MM.1S (cell line): ENCODE measurements at places on chromosomes 16 and 17.

DNA sequence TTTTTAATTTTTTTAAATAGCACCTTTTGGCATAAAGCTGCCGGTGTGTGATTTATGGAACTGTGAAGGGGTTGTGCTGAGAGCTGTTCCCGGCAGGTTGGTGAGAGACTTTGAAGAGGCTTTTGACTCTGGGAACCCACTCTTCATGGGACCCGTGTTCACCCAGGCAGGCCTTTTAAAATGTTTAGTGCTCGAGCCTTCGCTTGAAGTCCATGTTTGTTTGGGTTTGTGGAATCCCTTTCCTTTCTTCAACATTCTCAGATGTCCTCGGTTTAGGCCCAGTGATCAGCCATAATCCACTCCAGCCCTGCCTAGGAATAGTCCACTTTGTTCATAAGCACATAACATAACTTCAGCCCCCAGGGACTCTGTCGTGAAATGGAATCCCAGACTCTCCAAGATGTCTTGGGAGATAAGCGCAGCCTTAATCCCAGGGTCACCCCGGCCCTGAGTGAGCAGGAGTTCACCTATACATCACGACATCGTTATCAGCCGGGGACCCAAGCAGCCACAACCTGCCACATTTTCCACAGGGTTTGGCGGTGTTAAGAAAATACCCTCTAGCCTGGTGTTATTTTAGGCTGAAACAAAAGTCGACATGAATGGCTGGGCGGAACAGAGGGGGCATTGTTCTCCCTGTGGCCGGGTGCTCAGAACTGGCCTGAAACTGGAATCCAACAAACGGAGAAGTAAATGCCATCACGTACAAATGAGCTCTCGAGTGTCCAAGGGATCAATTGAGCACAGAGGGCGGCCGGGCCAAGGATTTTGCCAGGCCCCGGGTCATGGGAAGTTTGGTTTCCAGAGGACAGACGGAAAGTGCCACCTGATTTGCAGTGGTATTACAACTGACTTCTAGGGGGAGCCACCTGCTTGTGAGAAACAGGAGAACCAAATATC, 145.7 kb upstream of the IRX3 start:
- DNase-seq, result no peak

GRCh38 chr17:1943436-1943831, 81.7 kb downstream of the RTN4RL1 start:
- DNase-seq, result no peak

DNA sequence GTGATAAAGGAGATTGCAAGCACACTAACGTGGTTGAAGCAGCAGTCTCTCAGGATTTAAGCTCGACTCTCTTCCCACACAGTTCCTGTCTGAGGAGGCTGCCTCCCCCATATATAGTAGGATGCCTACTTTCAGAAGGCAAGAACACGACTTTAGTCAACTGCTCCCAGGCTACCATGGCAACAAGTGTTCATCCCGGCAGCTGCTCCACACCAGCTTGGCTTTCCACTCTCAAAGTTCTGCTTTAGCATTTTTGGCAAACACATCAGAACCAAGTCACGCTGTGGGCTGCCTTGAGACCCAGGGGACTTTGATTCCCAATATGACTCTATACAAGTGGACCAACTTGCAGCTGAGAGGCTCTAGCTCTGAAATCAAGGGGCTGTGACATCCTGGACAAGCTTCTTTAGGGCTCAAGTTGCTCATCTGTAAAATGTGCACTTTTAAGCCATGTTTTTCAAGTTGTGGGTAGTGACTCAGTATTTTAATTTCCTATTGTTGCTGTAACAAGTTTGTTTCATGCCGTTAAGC, 16.5 kb downstream of the ZP2 start:
- no peak for DNase-seq

DNA sequence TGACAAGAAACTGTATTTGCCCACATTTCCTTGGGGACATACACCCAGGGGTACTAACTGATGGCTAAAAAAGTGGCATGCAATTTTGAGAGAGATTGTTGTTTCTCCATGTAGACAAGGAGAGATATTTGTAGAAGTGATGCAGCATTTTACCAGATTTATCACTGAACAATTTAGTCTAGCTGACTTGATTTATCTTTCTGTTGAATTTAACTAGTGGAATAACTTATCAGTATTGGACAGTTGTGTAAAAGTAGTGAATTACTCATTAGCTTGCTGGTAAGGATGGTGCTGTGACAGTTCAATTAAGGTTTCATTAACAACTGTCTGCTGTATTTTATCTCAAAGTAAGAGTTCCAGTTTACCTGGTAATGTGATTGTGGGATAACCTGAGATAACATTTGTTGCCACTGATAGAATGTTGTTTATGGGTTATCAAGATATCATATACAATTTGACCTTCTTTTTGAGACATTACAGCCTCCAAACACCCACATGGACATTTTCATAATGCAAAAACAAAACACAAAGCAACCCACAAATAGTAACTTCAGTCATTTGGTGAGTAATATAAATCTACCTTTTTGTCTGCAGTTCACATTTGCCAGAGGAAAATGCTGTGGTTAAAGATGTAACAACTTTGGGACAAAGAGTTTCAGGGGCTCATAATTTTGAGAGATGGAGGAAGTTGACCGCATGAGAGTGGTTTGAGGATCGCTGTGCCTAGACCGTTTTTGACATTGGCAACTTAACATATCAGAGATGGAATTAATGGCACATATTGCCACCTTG, 3.8 kb downstream of the NLK start:
- no peak for DNase-seq

- peak; percentile 79 for DNase-seq
Measured at GRCh38 chr17:73591296-73592078, 52.8 kb downstream of the SDK2 start.

GRCh38 chr16:12458591-12459358, 344.9 kb downstream of the CPPED1 start:
- no peak for DNase-seq

DNA sequence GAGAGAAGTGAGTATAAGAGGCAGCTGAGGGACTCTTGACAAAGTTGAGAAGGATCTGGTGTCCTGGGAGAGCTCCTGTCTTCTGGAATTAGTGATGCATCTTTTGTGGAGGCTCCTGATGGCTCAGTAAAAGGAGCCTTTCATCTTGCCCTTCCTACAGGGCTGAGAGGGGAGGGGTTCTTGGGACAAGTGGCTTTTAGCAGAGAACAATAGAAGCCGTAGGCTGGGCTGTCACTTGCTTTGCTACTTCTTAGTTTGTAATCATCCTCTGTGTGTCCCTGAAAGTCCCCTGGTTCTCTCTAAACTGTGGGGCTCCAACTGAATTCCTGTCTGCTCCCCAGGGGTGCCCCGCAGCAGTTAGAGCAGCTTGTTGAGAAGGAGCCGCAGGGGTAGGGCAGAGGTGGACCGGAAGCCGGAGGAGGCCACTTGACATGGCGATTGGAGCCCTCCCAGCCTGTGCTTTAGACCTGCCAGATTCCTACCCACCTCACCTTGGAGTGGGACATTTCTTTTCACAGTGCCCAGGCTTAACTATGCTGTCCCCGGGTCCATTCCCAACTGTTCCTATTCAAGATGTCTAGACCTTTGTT, 85.1 kb downstream of the PRKCA start:
- no peak for DNase-seq

- DNase-seq, result no peak
Measured at GRCh38 chr17:51992864-51993416, 165.6 kb downstream of the CA10 start.

- DNase-seq, result no peak
Measured at GRCh38 chr17:9202532-9202931, 181.2 kb downstream of the NTN1 start.

DNA sequence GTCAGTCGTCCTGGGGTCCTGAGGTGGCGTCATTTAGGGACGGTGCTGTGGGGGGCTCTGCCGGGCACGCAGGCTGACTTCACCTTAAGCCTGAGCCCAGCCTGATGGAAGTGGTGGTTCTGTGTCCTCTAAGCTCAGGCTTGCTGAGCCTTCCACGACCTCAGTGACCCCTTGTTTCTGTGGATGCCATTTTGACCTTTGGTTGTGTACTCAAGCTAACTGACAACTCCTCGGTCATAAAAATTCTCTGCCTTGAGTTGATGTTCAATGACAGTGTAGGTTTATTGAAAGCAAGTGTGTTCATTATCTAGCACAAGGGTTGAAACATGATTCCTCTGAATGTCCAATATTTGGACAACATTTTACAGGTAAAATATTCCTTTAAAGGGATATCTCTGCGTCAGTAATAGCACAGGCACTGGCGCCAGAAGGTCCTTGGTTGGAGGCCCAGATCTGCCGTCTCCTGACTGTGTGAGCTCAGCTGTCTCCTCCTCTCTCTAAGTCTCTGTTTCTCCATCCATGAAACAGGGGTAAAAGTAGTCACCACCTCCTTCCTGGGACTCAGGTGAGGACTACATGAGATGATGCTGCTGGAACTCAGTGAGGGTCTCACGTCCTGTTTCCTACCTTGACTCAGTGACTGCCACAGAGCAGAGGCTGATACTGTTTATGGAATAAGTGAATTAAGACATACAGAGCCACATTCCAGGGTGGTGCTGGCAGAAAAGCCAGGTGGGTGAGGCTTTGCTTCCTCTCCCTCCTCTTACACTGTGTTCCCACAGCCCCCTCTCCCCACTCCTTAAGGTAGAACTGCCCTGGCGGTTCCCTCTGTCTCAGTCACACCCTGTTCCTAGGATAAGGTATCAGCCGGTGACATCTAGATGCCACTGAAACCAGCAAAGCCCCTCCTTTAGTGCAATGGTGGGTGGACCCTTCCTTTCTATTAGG, 75.7 kb downstream of the IRF8 start:
- no peak for DNase-seq
